ENCODE measurements at places on chromosomes 6 and 20.

- DNase-seq = no peak
Observed at GRCh38 chr20:41769592-41770018, 151.4 kb upstream of the CHD6 start.

GRCh38 chr20:25584905-25585704, at the start of gene NINL:
Gene NINL, minus strand, starts transcription at chr20:25585531. Its CDS starts 58,944 bp downstream, at chr20:25526587.
- DNase-seq = peak; percentile 37

GRCh38 chr6:85747666-85748065, 105.0 kb upstream of the SYNCRIP start:
- DNase-seq = no peak

GRCh38 chr20:62161347-62161746, 17.8 kb downstream of the SS18L1 start:
- no peak for DNase-seq

- DNase-seq = no peak
Observed at GRCh38 chr6:133099573-133099972, 141.6 kb upstream of the EYA4 start.

DNA sequence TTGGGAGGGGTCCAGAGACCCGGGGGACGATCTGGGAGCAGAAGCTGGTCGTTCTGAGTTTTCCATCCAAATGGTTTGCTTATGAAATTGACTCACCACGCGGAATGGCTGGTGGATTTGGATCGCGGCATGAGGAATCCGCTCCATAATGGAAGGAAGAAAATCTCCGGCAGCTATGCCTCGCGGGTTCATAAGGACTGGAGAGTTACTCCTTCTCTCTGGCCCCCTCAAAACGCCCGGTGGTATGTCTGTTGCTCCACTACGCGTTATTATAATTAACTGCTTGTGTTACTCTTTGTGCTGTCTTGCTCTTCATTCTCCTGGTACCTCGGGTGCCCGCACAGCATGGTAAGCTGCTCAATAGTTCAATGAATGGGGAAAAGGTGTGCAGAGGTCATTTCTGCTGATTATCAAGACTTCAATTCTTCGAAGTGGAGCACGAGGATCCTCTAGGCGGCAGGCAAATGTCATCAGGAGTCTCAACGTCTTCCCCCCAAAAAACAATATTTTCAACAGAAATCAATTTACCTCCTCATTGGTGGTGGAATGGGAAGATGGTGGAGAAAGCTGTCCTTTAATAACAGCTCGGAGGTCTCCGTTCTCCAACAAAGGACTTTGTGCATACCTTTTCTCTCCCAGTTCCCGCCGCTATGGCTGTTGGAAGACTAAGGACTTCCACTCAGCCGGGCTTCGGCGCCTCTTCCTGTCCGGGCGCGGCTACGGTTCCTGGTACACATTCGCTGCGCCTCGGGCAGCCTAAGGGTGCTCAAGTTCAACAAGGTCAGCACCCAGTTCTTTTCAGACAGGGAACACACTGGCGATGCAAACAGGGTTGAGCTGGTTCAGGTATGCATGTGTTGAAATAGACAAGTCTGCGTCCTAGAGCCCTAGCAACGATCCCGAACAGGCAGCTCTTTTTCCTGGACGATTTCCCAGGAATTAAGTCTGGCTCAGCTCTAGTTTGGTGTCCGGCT, 9.2 kb upstream of the PRSS16 start:
- no peak for DNase-seq

Data from activated CD4-positive, alpha-beta T cell treated with anti-CD3 and anti-CD28 coated beads, Interleukin-2, amount 50 U/mL, for 4 hours (primary cell).